Upper lobe of left lung (tissue), 6 donors: ENCODE measurements at places on chromosomes 1 and 21. TPM values are rescaled to one million over a fixed set of nuclear protein-coding genes. Genes with fewer than 3 reads are reported as not detected.

Gene SPRR3
- not detected for total RNA-seq

DNA sequence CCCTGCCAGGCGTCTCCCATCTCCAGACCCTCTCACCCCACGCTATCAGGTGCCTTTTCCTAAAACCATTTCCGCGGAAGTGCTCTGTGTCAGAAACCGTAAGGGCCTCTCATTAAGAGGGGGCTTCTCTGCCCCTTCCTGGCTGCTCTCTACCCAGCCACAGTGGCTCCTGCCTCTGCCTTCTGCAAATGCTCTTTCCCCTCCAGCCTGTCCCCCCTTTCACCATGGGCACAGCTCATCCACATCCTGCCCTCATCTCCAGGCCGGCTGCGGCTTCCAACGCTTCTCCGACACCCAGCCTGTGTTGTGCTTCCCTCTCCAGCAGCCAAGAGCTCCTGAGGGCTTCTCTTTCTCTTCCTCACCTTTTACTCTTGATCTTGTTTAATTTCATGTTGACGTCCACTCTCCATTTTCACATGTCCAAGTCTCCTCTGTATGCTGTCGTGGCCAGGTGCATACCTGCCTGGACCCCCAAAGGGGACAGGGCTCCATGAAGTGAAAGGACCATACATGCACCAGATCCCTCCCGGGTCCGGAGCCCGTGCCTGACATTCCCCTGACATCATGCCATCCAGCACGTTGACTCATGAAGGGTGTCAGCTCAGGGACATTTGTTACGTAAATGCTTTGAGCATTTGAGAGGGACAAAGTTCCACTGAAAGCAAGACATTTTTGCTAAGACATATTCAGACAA, 306.5 kb downstream of the AJAP1 start:
- no peak for DNase-seq

Gene RHD
- not detected for total RNA-seq

GRCh38 chr1:155125946-155126555, 1.6 kb upstream of the EFNA1 start:
- peak; percentile 77 for DNase-seq

DNA sequence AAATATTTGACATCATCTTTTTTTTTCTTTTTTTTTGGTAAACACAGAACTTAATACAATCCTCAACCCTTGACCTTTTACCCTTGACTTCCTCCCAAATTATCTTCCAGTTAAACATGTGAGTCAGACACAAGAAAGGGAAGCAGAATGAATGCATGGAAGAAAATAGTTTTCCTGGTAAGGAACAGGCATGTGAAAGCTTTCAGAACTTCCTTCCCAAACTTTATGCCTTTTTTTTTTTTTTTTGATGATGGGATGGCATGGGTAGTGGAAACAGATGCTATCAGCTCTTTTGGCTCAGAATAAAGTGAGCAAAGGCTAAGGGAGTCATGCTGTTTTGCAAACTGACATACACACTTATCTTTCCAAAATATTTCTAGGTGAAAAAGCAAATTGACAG, 1079.1 kb downstream of the TTLL7 start:
- no peak for DNase-seq

DNA sequence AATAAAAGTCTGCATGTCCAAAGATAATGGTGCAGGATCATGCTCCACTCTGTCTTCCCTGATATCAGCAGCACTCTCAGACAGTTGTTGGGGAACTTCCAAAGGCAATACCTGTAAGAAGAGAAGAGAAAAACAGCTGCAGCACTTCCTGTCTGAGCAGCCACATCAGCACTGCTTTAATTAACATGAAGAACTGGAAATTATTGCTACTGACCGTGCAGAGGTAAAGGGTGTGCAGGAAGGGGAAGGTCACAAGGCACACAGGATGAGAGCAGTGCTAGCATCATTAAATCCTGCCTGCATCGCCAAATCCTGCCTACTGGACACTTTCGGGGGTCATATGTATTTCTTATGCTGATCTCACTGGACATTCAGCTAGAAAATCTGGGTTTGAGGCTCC, 379.0 kb downstream of the LMX1A start:
- no peak for DNase-seq

DNA sequence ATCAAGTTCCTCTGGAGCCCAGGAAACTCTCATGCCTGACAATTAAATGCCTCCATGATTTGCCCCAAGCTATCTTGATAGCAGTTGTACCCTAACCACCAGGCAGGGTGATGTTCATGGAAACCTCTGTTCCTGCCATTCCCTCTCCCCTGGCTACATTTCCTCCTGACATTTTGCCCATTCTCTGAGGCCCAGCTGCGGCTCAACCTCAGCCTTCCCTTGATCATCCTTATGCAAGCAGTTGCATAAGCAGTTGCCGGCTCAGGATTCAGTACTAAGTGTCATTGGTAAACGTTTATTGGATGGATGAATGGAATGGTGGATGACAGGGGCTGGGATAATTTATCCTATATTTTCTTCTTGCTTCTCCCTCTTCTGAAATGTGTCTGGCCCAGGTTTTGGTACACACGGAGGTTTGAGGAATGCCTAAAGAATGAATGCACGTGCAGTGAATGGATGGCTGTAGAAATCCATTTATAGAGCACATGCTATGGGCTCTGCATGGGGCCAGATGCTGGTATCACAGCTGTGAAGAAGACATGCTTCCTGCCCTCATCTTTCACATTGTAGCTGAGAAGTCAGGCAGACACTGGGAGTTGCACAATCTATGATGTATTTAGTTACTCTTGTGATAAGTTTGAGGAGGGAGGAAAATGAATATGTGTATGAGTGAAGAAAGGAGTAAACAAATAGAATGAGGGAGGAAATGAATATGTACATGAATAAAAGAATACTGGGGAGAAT, 261.8 kb downstream of the FOXD2 start:
- no peak for DNase-seq

DNA sequence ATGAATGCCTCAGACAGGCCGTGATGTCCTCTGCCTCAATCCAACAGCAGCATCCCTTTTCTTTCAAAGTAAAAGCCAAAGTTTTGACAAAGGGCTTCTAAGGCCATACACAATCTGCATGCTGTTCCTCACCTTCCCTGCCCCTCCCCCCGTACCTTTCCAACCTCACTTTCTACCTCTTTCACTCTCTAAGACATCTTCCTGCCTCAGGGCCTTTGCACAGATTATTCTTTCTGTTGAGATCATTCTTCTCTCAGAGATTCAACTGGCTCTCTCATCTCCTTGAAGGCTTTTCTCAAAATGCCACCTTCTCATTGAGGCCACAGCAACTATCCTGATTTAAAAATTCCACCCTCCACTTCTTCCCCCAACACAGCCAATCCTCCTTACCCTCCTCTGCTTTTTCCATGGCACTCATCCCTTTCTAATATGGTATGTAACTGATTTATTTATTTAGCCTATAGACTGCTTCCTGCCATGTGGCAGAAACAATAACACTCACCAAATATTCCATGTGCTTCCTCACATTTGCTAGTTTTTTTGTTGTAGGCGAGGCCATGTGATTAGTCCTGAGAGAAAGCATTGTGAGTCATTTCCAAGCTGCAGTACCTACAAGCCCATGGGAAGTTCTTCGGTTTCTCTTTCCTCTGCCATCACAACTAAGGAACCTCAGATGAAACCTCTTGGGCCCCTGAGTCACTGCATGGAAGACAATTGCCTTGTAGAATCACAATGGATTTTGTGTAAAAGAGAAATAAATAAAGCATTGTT, 58.7 kb upstream of the GADD45A start:
- no peak for DNase-seq

- DNase-seq: no peak
Observed at GRCh38 chr1:94301186-94301585, 63.8 kb upstream of the ARHGAP29 start.

GRCh38 chr1:201361652-201362504, 15.6 kb downstream of the TNNT2 start:
- DNase-seq: peak; percentile 47

Gene RIPPLY3
- not detected for total RNA-seq

Gene WASF2
- total RNA-seq: 53.4 TPM

GRCh38 chr1:13549021-13549420, 34.6 kb upstream of the PDPN start:
- DNase-seq: no peak

Gene PTPN7
- 4.6 TPM for total RNA-seq

DNA sequence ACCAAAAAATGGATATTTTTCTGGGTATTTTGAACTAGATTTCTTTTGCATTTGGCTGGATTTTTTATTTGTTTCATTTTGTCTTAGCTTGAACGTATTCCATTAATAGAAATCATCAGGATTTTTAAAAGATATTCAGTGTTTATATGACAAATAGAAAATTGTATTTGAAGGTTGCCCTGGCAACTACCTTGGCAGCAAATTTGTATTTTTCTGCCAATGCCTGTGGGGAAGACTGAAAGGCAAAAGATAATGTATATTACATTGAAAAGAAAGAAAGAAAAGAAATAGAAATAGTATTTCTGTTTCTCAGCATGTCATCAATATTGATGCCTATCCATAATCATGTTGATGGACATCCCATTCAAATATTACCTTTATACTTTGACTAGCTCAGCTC, 16.8 kb downstream of the VCAM1 start:
- DNase-seq: no peak

DNA sequence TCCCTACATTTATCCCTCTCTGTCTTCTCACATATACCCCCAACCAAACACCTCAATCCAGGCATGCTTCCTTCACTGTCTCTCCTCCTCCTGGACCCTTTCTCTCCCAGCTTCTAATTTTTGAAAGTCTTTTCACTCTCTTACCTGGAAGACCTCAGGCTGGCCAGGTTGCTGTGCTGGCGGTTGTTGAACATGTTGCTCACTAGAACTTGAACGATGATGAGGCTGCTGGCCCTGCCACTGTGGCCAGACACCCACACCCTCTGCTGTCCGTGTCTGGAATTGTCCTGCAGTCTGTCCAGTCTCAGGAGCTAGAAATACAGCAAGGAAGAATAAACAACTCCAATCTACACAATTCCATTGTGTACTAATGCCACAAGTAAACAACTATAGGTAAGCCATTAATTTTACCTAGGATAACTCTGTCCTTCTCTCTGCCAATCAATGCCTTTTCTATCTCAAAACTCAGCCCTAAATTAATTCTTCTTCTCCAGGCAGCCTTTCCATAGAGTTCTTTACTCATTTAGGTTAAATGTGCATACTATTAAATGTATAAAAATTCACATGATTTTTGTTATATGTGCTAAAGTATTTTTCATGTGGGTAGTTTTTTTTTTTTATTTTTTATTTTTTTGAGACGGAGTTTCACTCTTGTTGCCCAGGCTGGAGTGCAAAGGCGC, 5.1 kb upstream of the CTSK start:
- DNase-seq: no peak

Gene TSSK3
- total RNA-seq: 2.1 TPM

- peak; percentile 84 for DNase-seq
Observed at GRCh38 chr1:16205891-16206546, 6.4 kb downstream of the ARHGEF19 start.

DNA sequence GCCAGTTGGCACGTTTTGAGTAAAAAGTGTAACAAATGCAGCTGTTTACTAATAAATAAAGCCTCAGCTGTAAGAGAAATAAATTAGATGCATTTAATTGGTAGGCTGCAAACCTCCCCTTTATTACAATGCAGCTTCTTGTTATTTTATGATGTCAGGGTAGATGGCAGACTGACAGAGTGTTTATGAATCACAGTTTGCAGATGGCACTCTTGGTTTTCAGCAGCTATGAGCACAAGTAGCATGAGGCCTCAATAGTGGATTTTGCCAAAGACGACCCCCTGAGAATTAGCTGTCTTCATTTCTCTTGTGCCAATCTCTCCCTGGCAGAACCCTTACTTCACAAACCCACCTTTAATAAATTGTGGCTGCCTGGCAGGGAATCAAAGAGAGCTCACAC, 161.2 kb upstream of the C1orf87 start:
- DNase-seq: no peak

GRCh38 chr1:46411010-46411405, 16.9 kb downstream of the FAAH start:
- no peak for DNase-seq

Gene SYT14
- total RNA-seq: not detected

GRCh38 chr21:14858311-14858710, 206.5 kb downstream of the NRIP1 start:
- no peak for DNase-seq

Gene SYNC
- 25.7 TPM for total RNA-seq

DNA sequence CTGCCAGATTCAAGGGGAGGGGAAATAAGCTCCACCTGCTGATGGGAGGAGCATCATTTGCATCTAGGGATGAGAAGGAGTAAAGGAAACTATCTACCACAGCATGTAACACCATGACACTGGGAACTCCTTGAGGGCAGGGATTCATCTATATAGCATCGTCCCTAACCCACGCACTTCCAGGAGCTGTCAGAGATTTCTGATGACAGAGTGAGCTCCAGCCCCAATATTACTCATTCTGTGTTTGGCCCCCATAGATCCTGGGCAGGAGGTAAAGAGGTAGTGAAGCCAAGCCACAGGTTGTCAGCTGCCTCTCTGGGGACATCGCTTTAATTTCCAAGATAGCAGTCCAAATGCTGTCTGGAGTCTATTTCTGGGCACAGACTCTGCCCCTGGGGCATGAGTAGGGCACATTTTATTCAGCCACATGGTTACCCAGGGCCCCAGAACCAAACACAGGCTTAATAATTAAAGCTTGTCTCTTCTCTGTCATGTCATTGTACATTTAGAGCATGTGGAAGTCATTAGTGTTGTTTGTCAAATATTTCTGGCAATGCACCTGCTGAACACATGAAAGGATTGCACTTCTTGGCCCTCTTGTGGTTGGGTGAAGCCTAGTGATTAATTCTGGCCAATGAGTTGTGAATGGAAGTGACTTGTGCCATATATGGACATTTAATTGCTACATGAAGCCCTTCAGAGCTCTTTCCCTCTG, 105.9 kb upstream of the POU3F1 start:
- no peak for DNase-seq

Gene CFAP141
- total RNA-seq: not detected

- DNase-seq: no peak
Observed at GRCh38 chr1:148307583-148308185, 155.6 kb upstream of the NBPF11 start.

GRCh38 chr1:111275079-111275478, 15.6 kb upstream of the CHIA start:
- peak; percentile 51 for DNase-seq

GRCh38 chr1:15215116-15215515, 31.9 kb upstream of the FHAD1 start:
- peak; percentile 70 for DNase-seq

- no peak for DNase-seq
Observed at GRCh38 chr1:212430955-212431394, 1.7 kb upstream of the NENF start.

- no peak for DNase-seq
Observed at GRCh38 chr1:203038217-203038741, 12.0 kb downstream of the PPFIA4 start.

Gene TIE1
- 72.7 TPM for total RNA-seq

Gene CNR2
- 0.30 TPM for total RNA-seq

Gene NKAIN1
- not detected for total RNA-seq

Gene KAZN
- 13.2 TPM for total RNA-seq
